ENCODE measurements at places on chromosomes 5 and 9.

- DNase-seq, result no peak
Observed at GRCh38 chr5:10975945-10976344, 214.9 kb upstream of the DAP start.

DNA sequence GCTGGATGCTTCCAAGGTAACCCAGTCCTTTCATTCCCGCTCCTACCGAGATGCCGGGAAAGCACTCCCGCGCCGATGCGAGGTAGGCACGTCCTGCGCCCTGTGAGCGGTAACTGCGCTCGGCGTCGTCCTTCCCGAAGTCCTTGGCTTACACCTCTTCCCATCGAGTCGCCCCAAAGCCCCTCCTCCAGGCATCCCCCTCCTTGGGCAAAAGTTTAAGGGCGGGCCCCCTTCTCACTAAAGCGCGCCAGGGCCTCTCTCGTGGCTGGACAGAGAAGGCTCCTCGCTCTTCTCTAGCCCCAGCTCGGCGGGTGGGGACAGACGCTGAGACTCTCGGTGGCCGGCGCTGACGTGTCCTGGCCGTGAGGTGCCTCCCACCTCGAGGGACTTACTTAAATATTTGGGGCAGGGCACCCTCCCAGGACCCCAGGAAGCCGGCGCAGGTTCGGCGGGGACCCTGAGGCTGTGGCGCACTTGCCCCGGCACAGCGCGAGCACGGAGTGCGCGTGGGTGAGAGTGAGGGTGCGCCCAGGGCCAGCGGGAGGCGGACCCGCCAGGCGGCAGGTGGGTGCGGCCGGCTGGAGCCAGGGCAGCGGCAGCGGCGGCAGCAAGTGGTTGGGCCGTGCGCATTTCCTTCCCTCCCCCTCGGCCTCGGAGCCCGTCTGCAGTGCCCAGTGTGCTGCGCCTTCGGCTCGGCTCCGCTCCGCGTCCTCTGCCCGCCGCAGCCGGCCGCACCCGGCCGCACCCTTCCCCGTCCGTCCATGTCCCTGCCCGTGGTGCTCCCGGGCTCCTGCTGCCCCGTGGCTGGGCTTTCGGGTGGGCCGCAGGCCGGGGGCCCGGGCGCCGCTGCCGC, at the start of gene ENTREP1:
Gene ENTREP1 (plus strand): TSS at position 667 of the 853 bp plus-strand sequence. CDS start 95 bp downstream, at position 762.
- DNase-seq, result peak; percentile 4

GRCh38 chr5:173567548-173567947, 48.9 kb downstream of the BOD1 start:
- DNase-seq, result no peak

- no peak for DNase-seq
Observed at GRCh38 chr5:130720355-130720754, 444.7 kb downstream of the HINT1 start.

- no peak for DNase-seq
Observed at GRCh38 chr5:125148076-125148475, 401.6 kb upstream of the ZNF608 start.

- DNase-seq, result no peak
Observed at GRCh38 chr9:77847059-77847499, 184.5 kb downstream of the GNAQ start.

- peak; percentile 74 for DNase-seq
Observed at GRCh38 chr5:142800776-142801494, 30.8 kb downstream of the ARHGAP26 start.

DNA sequence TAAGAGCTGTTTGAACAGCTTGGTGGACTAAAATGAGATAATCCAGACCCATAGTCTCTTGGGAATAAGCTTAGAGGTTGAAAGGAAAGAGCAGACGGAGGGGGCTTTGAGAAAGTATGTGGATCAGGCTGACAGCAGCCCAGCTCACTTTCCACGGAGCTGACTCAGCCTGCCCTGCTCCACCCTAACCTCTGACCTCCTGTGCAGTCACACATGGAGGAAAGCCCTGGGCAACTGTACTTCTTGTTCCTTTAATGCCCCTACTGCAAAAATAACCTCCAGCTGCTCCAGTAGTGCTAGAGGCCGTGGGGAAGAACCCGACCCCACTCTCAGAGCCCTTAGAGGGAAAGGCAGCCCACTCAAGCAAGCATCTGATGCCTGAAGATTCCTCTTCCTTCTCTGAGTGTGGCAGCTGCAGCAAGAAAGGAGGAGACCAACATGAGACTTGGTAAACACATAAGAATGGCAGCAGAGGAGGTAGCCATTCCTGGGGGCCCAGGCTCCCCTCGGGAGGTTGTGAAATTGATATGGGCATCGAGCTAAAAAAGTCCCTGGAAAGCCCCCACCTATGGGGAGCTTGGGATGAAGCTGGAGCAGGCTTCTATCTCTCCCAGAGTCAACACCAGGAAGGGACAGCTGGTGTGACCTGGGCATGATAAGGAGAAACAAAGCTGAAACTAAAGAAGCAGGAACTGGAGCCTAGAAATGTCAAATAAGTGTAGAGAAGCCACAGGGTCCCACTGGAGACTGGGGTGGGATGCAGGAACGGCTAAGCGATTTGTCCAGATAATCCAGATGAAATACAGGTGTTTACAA, 204.3 kb downstream of the PIK3R1 start:
- no peak for DNase-seq

- no peak for DNase-seq
Observed at GRCh38 chr9:129567842-129568559, 52.9 kb downstream of the C9orf50 start.

- DNase-seq, result no peak
Observed at GRCh38 chr5:97072696-97073095, 69.7 kb downstream of the LIX1 start.

DNA sequence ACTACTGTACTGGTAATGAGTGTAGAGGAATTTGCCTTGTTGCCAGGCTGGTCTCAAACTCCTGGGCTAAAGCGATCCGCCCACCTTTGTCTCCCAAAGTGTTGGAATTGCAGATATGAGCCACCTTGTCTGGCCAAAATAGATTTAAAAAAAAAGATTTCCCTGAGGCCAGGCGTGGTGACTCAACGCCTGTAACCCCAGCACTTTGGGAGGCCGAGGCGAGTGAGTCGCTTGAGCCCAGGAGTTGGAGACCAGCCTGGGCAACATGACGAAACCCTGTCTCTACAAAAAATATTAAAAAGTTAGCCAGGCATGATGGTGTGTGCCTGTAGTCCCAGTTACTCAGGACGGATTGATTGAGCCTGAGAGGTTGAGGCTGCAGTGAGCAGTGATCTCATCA, 62.5 kb downstream of the IPO11 start:
- no peak for DNase-seq

GRCh38 chr9:136867480-136867879, 1.4 kb upstream of the EDF1 start:
- no peak for DNase-seq

- DNase-seq, result no peak
Observed at GRCh38 chr5:77906806-77907205, 130.7 kb upstream of the TBCA start.

DNA sequence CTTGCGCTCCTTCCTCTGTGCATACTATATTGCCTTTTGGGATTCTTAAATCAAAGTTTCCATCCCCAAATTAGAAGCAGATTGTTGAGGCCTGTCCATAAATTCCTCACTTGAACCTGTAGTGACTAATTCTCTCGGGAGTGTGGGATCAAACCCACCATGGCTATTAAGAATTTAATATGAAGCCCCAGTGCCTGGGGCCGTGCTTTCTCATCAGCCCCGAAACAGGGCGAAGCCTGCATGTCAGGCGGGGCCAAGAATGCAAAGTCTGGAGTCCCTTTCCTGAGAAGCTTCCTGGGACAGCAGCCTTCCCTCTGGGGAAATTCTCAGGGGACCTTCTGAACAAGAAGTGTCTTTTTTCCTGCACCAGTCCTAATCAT, 29.3 kb upstream of the FAT2 start:
- DNase-seq, result no peak

- no peak for DNase-seq
Observed at GRCh38 chr5:31770998-31771397, 132.1 kb downstream of the PDZD2 start.

DNA sequence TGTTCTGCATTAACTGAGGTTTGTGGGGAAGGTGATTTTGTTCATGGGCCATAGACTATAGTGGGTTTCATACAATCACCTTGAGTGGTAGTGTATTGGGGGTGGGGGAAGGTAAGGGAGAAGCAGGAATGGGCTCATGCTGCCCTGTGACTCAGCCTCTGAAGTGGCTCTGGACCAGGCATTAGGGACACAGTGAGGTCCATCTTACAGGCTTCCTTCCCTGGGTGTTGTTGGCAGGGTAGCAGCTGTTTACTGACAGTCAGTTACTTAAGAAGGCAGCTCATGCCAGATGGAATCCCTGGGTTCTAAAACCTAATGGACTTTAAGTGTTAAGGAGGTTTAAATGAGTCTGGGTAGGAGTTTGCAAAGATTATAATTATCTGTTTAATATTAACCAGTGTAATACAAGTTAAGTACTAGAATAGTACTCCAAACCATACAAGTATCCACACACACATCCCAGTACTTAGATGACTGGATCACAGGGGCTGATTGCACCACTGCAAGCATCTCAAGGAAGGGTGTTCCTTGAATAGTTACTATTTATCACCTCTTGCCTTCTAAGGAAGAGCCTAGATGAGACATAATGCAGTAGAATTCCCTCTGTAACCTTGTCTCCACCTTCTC, 59.3 kb downstream of the CAST start:
- no peak for DNase-seq

GRCh38 chr9:133616643-133617405, 7.6 kb upstream of the FAM163B start:
- DNase-seq, result no peak

DNA sequence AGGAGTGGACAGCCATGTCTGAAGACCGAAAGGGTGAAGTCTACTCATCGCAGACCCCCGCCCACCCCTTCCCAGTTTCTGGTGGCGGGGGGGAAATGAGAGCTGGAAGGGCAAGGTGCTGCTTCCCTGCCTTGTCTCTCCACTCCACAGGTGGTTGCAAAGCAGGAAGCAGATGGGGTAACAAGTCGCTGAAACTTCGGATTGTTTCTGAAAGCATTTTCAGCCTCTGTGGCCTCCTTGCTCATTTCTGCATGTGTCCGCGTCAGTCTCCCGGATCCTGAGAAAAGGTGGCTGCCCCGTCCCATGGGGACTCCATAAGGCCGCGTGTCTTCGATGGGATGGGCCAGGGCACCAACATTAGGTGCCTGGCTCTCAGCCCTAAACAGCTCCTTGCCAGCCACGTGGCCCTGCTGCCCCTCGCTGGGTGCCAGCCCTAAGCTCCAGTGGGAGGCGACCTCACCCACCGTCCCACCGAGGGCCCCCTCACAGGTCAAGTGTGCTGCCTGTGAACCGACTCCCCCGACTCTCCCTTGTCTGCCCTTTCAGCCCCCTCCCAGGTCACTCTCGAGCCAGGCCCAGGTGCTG, 971 bp downstream of the PHYKPL start:
- no peak for DNase-seq

GRCh38 chr5:127702926-127703561, at the start of gene CCDC192:
Gene CCDC192 (plus strand): TSS chr5:127703391. CDS start chr5:127703446, 55 bp downstream.
- no peak for DNase-seq

GRCh38 chr5:170219615-170220014, 13.2 kb upstream of the C5orf58 start:
- no peak for DNase-seq

DNA sequence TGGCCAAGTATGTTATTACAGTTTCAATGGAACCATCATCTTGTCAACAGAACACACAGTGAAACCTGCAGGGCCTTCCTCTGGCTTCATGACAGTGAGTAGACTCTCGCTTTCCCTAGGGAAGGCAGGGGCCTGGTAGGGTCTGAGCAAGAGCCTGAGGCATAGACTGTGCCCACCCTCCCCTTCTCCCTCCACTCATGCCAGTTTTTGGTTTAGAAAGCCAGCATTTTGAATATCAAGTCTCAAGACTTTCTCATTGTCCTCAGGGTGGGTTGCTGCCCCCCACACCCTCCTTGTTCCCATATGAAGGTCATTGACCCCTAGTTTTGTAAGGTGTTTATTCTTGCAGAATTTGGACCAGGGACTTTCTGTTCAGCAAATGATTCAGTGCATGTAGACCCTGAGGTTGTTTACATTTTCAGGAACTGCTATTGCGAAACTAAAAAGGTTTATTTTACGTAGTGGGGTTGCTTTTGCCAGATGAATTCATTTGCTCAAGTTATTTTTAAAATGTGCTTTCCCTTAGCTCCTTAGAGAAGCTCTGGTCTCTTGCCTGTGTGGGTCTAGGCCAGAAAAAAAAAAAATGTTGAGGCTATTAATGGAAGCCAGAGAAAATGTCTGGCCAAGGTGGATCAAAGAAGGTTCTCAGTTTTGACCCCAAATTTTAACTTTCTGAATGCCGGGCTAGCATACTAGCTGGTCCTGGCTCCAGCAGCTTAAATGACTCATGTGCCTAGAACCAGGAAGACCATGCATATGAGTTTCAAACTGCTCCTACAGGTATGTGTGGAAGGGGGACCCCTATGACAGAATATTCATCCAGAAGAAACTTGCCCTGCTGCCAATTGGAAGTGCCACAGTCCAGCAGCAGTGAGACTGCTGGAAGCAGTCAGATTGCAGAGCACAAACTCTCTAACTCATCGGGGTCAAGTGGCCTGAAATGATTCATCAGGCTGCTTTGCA, 10.1 kb upstream of the MOB3B start:
- DNase-seq, result no peak

GRCh38 chr5:59704936-59705335, 188.6 kb downstream of the PDE4D start:
- no peak for DNase-seq

- DNase-seq, result no peak
Observed at GRCh38 chr9:33799928-33800704, 4.8 kb downstream of the PRSS3 start.

DNA sequence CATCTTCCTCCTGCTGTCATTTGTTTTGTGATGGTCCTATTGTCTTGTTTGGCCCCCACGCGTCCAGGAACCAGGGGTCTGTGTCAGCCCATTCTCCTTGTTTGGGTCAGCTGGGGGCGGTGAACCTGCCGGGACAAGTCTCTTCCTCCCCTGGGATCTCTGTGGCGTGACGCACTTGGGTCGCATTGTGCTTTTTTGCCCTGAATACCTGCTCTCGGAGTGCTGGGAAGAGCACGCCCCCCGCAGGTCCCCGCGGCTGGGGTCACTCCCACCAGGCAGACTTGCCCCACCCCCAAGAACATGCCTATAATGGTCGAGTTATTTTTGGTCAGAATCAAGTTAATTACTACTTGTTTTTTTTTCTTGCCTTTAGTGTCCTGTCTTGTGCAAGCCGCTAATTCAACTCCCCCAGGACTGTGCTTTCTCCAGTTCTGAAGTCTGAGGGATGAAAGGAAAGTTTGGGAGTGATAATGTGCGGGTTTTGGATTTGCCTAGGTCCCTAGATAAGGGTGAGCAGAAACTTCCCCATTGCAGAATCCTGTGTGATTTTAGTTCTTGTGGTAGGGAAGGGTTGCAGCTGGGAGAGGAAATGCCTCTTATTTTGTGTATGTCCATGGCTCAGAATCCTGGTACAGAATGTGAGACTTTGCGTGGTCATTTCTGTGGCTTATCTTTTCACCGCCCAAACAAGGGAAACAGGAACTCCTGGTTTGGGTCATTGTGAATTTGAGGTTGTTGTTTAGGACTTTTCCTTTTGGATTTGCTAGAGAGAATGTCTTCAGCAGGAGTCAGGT, 789 bp downstream of the ACER2 start:
- DNase-seq, result peak; percentile 16

- DNase-seq, result no peak
Observed at GRCh38 chr5:175681968-175682340, 24.1 kb downstream of the HRH2 start.

GRCh38 chr9:78691542-78691941, 394.6 kb downstream of the PSAT1 start:
- DNase-seq, result no peak

Measured in activated CD8-positive, alpha-beta T cell treated with anti-CD3 and anti-CD28 coated beads for 36 hours (primary cell).